ENCODE measurements at places on chromosomes 5 and 9. TPM values are rescaled to one million over a fixed set of nuclear protein-coding genes. Genes with fewer than 3 reads are reported as not detected.

Gene ATG10
- 8.1 TPM for total RNA-seq

GRCh38 chr9:125985998-125986655 is 239.0 kb downstream of the PBX3 start:
- H3K36me3 ChIP-seq: no peaks in the 10 kb centered on the region
- H3K27ac ChIP-seq: no peak overlapping the region
- no peaks in the 10 kb centered on the region for H3K4me1 ChIP-seq
- H3K27me3 ChIP-seq: peaks cover 14% of the 10 kb centered on the region
- no peak for DNase-seq
- no peak overlapping the region for H3K4me3 ChIP-seq

DNA sequence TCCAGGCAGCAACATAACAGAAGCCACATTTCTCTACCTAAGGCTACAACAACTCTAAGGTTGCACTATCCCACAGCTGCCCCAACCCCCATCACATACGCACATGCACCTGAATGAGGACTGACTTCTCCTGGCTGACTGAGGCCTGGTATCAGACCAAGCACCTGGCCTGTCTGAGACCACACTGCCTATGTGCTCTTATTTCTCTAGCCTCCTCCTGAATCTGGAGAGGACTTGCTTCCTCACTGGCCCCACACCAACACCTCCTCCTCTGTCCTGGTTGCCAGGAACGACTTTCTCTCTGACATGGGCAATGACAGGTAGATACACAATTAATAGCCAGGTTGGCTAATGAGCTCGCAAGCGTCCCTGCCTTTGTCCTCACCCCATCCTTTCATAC is 14.9 kb upstream of the VDAC1 start:
- H3K4me1 ChIP-seq: no peaks in the 10 kb centered on the region
- DNase-seq: no peak
- H3K27me3 ChIP-seq: no peaks in the 10 kb centered on the region
- H3K27ac ChIP-seq: no peak overlapping the region

GRCh38 chr5:61029456-61030162 is 84.6 kb downstream of the NDUFAF2 start:
- H3K4me3 ChIP-seq: no peak overlapping the region
- DNase-seq: no peak
- H3K27me3 ChIP-seq: no peaks in the 10 kb centered on the region
- no peak overlapping the region for H3K27ac ChIP-seq

DNA sequence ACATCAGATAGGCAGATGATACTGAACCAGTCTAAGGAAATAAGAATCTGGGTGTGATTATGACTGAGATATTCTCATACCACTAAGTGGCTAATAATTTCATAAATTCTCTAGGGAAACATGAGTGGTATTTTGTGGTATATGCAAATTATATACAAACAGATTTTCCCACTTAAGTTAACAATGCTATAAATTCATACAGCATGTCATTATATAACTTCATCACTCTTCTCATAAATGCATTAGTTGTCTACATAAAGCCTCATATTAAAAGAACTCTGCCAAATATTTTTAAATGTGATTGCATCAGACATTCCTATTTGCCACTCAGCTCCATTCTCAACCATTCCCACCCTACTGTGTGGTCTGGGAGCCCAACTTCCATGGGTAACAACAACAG is 226.5 kb downstream of the TLE1 start:
- no peaks in the 10 kb centered on the region for H3K27me3 ChIP-seq
- H3K27ac ChIP-seq: no peak overlapping the region
- no peak overlapping the region for H3K4me3 ChIP-seq
- DNase-seq: no peak
- no peaks in the 10 kb centered on the region for H3K36me3 ChIP-seq

DNA sequence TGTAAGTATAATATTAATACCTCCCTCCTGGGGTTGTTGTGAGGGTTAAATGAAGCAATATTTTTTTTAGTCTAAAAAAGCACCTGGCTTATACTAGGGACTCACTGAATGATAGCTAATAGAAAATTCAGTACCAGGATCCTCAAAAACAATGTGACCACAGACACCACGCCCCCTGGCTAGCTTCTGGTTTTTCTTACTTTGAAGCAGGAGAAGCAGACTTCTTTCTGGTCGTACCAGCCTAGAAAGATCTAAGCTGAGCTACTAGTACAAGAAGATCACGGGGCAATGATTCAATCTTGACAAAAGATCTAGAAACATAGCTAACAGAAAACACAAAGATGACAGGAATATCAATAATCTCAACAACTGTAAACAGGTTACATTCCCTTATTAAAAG is 218.5 kb upstream of the SLC30A5 start:
- no peak overlapping the region for H3K27ac ChIP-seq
- H3K27me3 ChIP-seq: no peaks in the 10 kb centered on the region
- no peak overlapping the region for H3K4me3 ChIP-seq
- peak; percentile 34 for DNase-seq
- H3K36me3 ChIP-seq: no peaks in the 10 kb centered on the region
- H3K4me1 ChIP-seq: peaks cover 11% of the 10 kb centered on the region

Gene NPR3
- total RNA-seq: 0.09 TPM

GRCh38 chr5:157186309-157187045 is 5.8 kb downstream of the ITK start:
- H3K27ac ChIP-seq: peak overlapping the region; percentile 96
- DNase-seq: peak; percentile 49
- peaks cover 51% of the 10 kb centered on the region for H3K4me1 ChIP-seq
- H3K36me3 ChIP-seq: peaks cover 90% of the 10 kb centered on the region
- no peaks in the 10 kb centered on the region for H3K27me3 ChIP-seq

All from activated CD4-positive, alpha-beta T cell treated with anti-CD3 and anti-CD28 coated beads for 36 hours (primary cell).